Activated CD4-positive, alpha-beta T cell treated with anti-CD3 and anti-CD28 coated beads for 24 hours (primary cell): ENCODE measurements at places on chromosomes 3 and 15.
A peak's percentile ranks its signal among the peaks of the same experiment; 100 is the strongest.

DNA sequence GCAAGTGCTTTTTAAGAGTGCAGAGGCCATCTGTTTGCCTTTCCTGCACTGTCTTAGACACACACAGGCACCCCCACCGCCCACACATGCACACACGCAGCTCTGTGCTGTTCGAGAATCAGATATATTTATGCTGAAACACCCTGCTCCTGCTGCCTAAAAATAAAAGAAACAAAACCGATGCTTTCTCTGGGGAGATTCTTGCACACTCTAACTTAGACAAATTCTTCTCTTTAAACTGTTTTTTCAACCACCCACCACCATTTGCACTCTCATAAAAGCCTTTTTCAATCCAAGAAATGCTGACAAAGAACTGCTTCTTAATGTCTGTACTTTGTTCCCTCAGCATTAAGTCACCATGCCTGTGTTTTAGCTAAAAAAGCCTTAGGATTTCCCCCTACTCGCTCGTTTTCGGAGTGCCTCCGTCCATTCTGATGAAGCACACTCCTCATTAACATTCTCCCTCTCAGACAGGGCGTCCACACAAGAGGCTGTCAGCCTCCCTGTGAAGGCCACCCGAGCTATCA is 26.2 kb downstream of the SLC12A8 start:
- no peak for DNase-seq

DNA sequence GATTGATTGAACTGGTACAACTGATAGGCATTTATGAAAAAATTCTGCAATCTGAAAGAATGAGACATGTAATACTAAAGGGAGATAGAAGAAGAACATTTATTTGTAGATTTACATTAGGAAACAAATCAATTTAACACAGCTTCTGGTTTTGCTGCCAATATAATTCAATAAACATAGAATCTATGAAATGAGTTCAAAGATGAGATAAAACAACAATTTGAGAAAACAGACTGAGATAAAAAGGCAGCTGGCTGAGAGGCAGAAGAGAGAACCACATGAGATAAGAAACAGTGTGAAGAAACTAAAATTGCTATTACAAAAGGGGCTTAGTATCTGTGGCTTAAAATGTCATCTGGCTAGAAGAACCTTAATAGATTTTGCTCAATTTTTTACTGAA is 176.6 kb downstream of the PYDC2 start:
- DNase-seq: no peak

- DNase-seq: no peak
These were observed 522.6 kb upstream of the PROK2 start for GRCh38 chr3:72307438-72308115.

DNA sequence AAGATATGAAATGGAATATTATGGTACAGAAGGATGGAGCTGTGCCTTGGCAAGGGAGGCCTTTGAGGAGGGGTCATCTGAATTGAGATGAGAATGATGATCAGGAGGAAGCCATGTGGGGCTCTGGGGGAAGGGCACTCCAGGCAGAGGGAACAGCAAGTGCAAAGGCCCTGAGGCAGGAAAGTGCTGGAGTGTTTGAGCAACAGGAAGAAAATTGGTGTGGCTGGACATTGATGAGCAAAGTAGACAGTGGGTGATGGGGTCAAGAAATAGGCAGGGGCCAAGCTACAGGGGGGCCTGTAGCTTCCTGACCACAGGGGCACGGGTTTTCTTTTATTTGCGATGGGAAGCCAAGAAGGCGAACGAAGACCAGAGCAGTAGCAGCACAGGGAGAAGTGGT is 3.3 kb upstream of the GP9 start:
- no peak for DNase-seq

GRCh38 chr3:142976621-142977398 is 13.3 kb upstream of the PAQR9 start:
- no peak for DNase-seq

DNA sequence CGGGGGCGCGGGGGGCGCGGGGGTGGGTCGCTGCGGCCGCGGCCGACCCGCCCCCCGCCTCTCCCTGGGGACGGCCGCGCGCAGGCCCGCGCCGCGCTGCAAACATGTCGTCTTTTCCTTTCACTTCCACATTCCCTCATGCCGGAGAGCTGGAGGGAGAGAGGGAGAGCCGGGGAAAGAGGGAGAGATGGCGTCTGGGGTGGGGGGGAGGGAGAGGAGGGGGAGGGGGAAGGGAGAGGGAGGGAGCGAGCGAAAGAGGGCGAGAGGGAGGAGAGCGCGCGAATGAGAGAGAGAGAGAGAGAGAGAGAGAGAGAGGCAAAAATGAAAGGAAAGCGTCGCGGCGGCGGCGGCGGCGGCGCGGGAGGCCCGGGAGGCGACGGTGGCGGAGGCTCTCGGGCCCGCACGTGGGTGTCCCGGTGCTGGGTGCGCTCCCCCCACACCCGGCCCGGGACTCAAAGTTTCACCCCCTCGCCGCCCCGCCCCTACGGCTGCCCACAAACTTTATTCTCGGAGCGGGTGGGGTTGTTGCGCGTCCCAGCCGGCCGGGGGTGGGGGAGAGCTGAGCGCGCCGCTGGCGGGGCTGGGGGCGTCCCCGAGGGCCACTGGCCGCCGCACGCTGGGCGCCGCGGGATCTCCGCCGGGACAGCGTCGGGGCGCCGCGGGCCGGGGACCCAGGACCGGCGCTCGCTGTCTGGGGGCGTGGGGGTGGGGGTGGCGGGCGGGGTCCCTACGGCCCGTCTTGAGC is 731 bp downstream of the ZNF710 start:
- peak; percentile 49 for DNase-seq

DNA sequence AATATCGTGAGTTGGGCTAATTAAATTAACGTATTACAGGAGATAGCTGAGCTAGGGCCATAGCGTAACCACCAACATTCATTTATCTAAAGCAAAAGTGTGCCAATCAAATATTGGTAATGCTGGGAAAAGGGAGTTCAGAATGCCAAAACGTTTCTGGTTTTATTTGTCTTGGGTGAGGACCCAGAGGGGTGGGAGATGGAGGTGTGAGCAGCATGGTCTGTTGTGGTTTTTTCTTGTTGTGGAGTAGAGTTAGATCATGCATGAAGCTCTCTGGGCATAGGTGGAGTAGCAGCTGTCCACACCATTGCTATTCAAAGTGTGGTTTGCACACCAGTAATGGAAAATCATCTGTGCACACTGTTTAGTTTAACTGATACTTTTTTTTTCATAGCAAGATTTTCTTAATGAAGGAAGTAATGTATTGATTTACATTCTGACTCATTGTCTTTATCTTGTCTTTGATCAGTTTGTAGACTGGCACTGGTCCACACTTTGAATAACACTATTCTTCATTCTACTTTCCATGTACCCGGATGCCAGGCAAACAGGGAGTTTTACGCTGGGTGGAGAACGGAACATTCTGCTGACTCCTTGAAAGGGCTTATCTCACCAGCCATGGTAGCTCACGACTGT is 50.8 kb upstream of the CRTC3 start:
- DNase-seq: no peak

GRCh38 chr3:151726016-151726415 is 7.7 kb upstream of the AADACL2 start:
- no peak for DNase-seq

GRCh38 chr3:37957539-37957936 is 33.0 kb upstream of the VILL start:
- DNase-seq: no peak

DNA sequence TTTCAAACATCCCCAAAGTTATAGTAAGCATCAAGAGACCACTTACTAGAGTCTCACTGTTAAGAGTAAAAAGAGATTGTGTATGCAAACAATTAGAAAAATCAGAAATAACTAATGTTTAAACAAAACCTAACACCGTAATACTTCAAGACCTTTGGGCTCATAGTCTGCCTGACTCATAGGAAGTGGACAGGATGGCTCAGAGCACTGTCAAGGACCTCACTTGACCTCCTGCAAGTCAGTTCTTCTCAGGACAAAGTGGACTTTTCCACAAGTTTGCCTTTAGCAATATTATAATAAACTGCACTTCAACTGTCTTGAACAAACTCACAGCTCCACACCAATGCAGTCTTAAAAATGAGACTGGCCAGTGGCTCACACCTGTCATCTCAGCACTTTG is 34.8 kb downstream of the IL12A start:
- no peak for DNase-seq

DNA sequence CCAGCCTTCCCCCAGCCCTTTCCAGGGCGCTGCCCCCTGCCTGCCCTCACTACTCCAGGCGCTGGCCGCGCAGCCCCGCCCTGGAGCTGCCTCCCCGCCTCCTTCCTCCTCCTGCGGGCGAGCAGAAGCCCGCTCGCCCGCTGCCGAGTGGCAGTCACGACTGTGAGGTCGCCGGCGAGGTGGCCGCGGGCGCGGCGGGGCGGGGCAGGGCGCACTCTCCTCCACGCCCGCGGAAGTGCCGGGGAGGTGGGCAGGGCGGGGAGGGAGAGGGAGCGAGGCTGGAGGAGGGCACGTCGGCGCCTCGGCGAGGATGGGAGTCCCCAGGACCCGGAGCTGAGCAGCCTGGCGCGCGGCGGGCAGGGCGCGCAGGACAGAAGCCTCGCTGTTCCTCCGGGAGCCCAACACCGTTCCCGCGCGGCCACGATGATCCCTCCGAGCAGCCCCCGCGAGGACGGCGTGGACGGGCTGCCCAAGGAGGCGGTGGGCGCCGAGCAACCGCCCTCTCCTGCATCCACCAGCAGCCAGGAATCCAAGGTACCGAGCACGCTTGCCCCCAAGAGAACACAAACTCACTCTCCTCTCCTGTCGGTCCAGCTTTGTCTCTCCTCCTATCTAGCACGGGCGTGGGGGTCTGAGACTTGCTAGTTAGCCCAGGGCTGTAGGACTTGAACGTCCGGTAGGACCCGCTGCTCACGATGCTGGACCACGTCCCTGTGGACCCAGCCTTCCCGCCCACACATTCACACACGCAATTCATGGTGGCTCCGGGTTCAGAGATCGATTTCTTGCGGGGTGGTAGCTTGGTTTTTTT is at the start of gene STAC:
STAC (plus strand) TSS at position 284 of the 811 bp plus-strand sequence; CDS start at position 424, 140 bp downstream.
- no peak for DNase-seq

DNA sequence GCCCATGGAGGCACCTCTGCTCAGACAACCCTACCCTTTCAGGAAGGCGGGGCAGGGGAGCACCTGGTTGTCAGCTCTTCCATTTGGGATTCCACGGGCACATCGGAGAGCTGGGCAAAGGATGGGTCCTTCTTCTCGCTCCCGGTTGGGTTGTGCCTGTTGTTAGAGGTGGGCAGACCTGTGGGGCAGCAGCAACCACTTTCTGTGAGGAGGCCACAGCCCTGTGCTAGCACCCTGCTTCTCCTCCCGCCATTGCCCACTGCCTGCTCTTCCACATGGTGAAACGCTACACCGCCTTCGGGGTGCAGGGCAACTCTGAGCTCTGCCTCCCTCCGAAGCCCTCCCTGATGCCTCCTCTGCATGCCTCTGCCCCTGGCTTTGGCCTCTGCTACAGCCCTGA is 7.0 kb upstream of the HHATL start:
- DNase-seq: no peak

- DNase-seq: no peak
These were observed 14.2 kb upstream of the U2SURP start for GRCh38 chr3:142987080-142987700.
